ENCODE measurements at places on chromosomes 11 and 22. TPM values are rescaled to one million over a fixed set of nuclear protein-coding genes. Genes with fewer than 3 reads are reported as not detected.

Gene IRAG1
- total RNA-seq, result 1.3 TPM

Gene MLC1
- total RNA-seq, result not detected

Gene C2CD2L
- total RNA-seq, result 9.3 TPM

Gene ANGPTL5
- not detected for total RNA-seq

Gene NRXN2
- not detected for total RNA-seq

Gene HEPN1
- total RNA-seq, result not detected

Gene TEX54
- not detected for total RNA-seq

Gene GUCY1A2
- not detected for total RNA-seq

Gene OR2D2
- total RNA-seq, result not detected

Gene TMEM191C
- total RNA-seq, result 4.0 TPM

Gene TPBGL
- total RNA-seq, result not detected

Gene SCO2
- total RNA-seq, result 6.1 TPM
